Subcutaneous adipose tissue (tissue), 4 donors: ENCODE measurements at places on chromosomes 12 and 14. TPM values are rescaled to one million over a fixed set of nuclear protein-coding genes. Genes with fewer than 3 reads are reported as not detected.

Gene HOMEZ
- 5.4 TPM for total RNA-seq

Gene LIN7A
- 13.0 TPM for total RNA-seq

Gene RNASE7
- total RNA-seq: not detected

Gene LPAR5
- 3.4 TPM for total RNA-seq

Gene CMKLR1
- 28.8 TPM for total RNA-seq

Gene PZP
- not detected for total RNA-seq

Gene AP5M1
- 16.5 TPM for total RNA-seq

Gene IL31
- total RNA-seq: not detected
